ENCODE measurements at places on chromosomes 11 and 22.
A peak's percentile ranks its signal among the peaks of the same experiment; 100 is the strongest.

GRCh38 chr11:723120-723883, 17.3 kb downstream of the EPS8L2 start:
- no peak for DNase-seq

GRCh38 chr11:64516226-64516625, 74.8 kb upstream of the SLC22A12 start:
- no peak for DNase-seq

DNA sequence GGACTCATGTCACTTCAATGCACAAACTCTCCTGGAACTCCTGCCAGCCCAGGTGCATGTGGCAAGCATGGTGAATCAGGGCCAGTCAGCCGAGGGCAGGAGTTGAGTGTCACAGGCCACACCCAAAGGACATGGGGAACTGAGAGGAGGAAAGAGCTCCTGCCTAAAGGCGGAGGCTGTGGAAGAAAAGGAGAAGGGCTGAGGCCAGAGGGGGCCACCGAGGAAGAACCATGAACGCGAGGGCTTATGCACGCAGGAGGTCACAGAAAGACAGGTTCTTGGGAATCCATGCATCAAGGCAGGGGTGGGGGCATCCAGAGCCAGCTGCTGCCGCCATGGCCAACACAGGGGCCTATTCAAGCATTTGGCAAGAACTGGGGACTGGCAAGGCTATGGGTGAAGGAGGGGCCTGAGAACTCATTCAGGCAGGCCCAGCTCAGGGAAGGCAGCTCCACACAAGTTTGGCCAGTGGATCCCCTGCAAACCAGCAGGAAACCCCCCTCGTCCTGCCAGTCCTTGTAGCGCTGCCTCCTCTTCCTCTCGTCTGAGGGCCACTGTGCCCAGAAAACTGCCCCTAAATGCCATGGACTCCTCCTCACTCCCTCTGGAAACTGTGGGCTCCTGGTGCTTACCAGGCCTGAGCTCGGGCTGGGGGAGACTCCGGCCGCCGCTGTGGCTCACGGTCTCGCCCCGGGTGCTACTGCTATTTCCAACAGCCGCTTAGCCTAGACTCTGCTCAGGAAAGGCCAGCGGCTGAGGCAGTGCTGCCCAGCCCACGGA, 15.4 kb downstream of the PPM1F start:
- no peak for DNase-seq

DNA sequence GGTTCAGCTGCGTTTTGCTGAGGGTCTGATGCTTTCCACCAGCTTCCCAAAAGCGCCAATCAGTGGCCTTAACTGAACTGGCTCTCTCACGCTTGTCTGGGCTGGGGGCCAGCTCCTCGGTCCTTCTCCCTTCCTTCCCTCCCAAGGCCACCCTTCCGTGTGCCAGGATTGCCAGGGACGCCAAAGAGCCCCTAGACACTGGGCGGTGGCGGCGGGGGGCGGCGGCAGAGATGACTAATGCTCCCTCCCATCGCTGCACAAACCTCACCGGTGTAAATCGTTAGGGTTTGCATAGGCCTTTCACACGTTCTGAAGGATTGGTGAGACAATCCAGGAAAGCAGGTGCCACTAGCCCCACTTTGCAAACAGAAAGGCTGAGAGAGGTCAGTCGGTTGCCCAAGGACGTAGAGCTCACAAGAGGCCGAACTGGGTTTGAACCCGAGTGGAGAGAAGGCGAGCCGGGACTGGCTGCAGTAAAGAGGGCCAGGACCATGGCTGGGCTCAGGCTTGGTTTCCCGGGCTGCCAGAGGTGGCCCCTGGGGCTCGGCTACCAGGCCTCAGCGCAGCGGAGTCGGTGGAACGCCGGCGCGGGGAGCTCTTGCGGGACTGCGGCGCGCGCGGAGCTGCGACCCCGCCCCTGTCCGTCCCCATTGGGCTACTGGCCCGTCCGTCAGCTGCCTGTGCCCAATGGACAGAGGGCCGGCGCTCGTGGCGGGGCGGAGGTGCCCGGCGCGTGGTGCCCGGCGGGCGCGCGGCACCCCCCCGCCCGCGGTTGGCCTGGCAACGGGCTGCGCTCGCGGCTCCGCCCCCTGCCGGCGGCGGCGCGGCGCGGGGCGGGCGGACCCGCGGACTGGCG, 589 bp upstream of the GNAZ start:
- DNase-seq, result peak; percentile 48

- DNase-seq, result no peak
Measured at GRCh38 chr11:105935791-105936190, 86.2 kb downstream of the MSANTD4 start.

DNA sequence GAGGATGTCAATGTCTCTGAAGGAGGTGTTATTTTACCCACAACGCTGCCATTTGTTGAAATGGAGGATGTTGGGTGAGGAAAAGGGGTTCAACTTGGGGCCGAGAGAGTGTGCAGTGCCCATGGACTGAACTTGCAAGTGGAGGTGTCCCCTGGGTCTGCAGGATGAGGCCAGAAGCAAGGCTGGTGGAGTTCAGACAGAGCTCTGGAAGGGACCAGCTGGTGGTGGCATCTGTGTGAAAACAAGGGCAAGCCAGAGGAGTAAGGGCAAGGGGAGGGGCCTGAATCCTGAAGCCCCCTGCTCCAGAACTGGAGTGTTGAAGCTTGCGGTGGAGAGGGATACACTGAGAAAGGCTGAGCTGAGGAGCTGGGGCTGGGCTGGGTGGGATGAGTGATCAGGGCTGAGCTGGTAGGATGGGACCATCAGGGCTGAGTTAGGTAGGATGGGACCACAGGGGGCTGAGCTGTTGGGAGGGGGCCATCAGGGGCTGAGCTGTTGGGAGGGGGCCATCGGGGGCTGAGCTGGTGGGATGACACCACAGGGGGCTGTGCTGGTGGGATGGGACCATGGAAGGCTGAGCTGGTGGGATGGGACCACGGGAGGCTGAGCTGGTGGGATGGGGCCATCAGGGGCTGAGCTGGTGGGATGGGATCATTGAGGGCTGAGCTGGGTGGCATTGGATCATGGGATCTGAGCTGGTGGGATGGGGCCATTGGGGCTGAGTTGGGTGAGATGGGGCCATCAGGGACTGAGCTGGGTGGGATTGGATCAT, 13.4 kb upstream of the CTSD start:
- no peak for DNase-seq

DNA sequence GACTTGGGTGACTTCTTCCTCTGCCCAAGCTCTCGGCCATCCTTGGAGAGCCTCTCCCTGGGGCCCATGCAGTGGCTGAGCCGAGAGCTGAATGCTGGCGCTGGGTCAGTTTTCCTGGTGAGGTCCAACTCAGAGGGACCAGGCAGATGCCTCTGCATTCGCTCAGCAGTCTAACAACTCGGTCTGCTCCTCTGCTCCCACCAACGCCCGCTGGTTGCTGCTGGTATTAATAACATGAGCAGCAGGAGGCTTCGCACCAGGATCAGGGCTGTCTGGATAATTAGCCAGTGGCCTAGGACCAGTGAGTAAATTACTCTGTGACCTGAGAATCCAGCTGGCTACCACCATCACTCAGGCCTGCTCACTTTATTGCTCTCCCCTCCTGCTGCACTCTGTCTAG, 77.7 kb upstream of the FAM181B start:
- no peak for DNase-seq

GRCh38 chr11:121367001-121367843, 74.7 kb downstream of the SC5D start:
- peak; percentile 80 for DNase-seq

- no peak for DNase-seq
Measured at GRCh38 chr22:30742291-30743256, 47.9 kb downstream of the OSBP2 start.

- DNase-seq, result no peak
Measured at GRCh38 chr11:33779849-33780528, 5.7 kb upstream of the FBXO3 start.

- no peak for DNase-seq
Measured at GRCh38 chr11:64686466-64687170, 36.4 kb downstream of the NRXN2 start.

DNA sequence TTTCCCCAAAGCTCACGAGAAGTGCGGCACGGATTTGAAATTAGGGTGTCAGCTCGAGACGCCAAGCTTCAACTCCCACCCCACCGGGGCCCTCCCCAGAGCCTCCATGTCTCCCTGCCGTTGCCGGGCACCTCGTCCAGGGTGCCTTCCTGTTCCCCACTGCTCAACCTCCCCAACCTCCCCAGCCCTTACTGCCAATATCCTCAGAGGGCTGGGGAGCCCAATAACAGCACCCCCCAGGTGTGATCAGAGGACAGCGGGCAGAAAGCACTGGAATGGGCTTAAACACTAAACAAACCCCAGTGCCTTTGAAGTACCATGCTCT, 1336.4 kb downstream of the TBC1D22A start:
- no peak for DNase-seq

- no peak for DNase-seq
Measured at GRCh38 chr22:49326558-49326957, 501.1 kb downstream of the BRD1 start.

DNA sequence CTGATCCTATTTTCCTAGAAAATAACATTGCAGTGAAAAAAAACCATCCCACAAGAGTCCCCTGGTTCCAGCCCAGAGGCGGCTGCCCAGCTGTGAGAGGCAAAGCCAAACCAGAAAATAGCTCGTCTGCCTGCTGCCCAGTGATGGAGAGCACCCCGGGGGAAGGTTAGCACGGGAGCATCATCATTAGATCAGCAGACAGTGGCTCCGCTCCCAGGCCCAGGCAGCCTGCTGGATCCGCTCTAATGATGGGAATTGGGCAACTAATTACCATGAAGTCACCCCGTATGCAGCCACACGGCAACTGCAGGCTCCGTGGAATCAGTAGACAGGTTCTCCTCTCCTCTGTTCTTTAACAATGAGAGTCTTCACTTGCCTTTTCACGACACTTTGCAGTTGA, 17.1 kb upstream of the B3GAT1 start:
- DNase-seq, result no peak

DNA sequence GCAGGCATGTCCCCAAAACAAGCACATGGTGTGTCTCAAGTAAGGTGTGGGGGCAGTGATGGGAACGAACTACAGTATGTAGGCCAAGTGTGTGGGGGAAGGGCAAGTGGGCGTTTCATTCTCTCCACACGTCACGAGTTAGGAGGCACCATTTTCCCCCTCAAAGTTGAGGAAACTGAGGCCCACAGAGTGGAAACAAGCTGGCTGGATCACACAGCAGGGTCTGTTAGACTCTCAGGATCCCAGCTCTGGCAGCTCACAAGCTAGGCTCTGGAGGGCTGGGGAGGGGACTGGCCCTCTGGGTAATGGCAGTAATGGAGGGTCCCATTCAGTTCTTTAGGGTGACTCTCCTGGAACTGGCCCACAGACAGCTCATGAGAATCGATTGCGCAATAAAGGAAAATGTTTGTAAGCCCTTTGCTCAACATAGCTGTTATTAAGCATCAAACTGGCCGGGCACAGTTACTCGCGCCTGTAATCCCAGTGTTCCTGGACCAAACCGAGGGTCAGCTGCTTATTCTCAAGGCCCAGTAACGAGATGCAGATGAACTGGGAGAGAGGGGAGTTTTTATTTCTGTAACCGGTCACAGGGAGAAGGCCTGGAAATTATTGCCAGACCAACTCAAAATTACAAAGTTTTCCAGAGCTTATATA, 24.1 kb upstream of the TUB start:
- no peak for DNase-seq

DNA sequence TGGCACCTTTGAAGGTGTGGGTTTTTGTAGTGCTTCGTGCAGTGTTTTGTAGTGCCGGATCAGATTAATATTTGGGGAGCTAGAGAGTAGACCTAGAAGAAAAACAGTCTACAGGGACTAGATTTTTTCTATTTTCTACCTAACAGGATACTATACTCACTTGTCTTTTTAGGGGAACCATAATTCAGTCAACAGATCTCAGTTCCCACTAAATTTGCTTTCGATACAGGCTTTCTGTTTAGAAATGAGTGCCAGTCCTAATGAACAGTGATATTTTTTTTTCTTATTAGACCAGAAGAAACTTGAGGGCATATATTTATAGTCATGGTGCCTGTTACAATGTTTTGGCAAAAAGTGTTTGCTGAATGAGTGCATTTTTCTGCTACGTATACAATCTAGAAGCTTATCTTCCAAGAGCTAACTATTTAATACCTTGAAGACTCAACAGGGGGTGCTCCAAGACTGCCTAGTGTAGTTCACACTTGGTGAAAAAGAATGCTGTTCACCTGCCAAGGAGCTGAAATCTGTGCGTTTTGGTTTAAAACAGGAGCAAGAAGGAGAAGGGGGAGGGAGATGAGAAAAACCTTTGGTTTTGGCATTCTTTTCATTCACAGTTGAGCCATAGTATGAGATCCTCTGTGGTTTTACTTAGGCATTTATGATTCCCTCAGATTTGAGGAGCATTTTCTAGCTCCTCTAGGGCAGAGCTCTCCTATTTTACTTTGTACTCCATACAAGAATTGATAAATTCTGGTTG, 44.9 kb upstream of the VSTM5 start:
- DNase-seq, result no peak

DNA sequence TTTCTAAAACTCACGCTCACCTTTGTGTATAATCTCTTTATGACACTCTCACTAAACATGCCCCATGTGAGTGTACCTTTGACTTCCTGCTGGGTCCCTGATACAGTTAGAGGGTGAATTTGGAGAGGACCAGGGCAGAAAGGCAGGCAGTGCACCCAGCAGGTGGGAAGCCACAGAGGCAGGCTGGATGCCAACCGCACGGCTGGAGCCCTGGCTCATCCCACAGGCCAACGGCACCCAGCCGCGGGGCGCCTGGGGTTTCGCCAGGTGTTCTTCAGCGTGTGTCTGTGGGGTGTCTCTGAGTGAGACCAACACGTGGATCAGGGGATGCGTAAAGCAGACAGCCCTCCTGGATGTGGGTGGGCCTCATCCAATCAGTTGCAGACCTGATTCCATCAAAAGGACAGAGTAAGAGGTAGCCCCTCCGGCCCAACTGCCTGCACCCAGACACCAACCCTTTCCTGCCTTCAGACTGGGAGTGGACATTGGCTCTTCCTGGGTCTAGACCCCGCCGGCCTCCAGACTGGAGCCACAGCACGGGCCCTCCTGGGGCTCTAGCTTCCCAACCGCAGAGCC, 51.6 kb downstream of the DHCR7 start:
- no peak for DNase-seq

GRCh38 chr22:17217179-17217578, 2.1 kb downstream of the ADA2 start:
- no peak for DNase-seq

GRCh38 chr11:85472953-85473352, 154.2 kb downstream of the DLG2 start:
- DNase-seq, result no peak

DNA sequence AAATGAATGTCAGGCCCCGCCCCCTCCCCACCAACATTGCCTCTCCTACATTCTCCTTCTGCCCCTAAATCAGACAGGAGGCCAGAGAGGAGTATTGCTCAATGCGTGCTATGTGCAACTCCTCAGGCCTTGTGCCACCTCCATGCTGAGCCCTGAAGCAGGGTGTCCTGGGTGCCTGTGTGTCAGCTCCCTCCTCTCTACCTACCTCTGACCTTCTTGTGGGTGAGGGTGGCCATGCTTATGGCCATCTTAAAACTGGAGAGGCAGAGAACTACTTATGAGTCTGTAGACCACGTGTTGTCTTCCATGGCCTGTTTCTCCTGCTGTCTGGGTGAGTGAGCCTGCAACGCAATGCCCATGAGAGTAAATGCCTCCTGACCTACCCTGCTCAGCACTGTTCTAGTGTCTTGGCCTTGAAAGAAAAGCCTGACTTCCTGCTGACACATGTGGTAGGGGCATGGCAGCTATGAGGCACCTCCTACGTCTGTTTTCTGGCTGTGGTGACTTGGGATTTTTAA, 10.5 kb downstream of the MCAM start:
- no peak for DNase-seq

- no peak for DNase-seq
Measured at GRCh38 chr11:46890665-46891064, 27.7 kb downstream of the LRP4 start.
